ENCODE measurements at places on chromosomes 11 and 22.

DNA sequence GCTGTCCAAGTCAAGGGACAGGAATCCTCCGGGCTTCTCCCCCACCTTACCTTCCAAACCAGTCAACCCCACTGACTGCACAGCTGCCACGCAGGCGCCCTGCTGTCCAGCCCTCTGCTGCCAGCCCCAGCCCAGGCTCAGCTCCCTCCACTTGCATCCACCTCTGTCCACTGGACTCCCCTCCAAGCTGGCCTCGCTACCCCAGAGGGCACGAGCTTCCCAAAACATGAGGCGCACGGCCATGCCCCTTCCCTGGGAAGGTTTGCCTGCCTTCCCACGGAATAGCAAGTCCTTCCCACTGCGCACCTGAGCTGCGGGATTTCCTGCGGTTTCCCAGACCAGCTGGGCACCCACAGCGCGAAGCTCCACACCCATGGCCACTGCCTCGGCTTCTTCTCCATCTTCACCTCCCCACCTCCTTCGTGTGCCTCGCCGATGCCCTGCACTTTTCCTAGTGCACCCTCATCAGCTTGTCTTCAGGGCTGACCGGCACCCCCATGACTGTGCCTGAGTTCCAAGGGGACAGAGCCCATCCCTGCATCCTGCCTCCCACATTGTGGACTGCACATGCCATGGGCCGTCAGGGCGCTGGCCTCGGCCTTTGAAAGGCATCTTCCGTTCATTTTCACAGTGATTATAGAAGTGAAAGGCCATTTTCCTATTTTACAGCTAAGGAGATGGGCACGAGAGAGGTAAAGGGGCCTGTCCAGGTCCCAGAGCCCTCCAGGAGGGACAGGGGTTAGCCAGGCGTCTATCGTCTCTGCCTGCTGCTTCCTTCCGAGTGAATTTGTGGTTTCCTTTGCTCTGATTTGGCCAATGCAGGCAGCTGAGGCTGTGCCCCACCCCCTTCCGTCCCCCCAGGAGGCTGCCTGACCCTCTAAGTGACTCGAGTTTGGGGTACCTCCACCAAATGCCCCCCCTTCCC lies 16.4 kb downstream of the IFITM10 start:
- DNase-seq, result no peak

DNA sequence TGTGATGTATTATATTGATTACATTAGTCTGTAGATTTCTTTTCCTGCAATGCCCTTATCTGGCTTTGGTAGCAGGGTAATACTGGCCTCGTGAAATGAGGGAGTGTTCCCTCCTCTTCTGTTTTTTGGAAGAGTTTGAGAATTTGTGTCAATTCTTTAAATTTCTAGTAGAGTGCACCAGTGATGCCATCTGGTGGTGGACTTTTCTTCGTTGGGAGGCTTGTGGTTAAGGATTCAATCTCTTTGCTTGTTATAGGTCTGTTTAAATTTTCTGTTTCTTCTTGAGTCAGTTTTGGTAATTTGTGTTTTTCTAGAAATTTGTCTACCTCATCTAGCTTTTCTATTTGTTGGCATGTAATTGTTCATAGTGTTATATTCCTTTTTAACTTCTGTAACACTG lies 18.9 kb downstream of the SHANK3 start:
- no peak for DNase-seq

- DNase-seq, result no peak
Observed at GRCh38 chr11:120545813-120546212, 34.3 kb downstream of the GRIK4 start.

DNA sequence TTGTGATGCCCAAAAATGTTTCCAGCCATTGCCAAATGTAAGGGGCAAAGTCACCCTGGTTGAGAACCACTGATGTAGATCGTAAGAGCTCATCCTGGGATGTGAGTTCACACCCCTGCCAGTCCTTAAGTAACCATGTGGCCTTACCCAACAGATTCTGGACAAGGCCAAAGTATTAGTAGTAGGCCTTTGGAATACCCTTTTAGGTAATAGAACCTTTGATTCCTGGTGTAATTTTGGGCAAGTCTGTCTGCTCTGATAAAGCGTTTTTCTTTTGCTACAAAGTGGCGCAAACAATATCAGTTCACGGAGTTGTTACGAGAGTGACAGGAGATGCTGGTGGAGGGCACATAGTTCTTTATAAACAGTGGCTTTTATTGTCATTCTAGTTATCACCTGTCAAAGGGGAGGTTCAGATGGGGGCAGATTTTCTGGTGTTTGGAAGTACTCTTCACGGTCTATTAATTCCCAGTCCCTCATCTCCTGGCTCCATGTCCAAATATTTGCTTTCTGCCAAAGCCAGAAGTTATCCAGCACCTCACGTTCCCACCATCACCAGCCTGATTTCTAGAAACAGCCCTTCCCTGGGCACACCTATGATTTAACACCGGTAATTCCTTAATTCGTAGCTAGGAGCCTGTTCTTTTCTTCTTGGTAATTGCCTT lies 73.8 kb upstream of the CRYBB3 start:
- no peak for DNase-seq

DNA sequence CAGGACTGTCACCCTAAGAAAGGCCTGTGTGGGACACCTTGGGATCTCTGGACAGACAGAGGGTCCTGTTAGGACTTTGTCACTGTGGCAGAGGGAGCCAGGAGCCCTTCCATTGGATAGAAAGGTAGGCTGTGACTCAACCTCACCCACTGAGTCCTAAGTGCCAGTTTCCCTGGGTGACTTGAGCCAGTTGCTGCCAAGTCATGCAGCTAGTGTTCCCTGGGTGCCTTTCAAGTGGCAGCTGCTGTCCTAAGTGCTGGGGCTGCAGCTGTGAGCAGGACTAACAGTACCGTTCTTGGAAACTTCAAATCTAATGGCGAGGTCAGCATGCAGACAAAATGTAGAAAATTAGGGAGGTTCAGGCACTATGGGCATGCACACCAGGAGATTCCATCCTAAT lies 393.7 kb downstream of the TMEM135 start:
- no peak for DNase-seq

GRCh38 chr11:68445531-68446035 lies 15.0 kb upstream of the PPP6R3 start:
- no peak for DNase-seq

- no peak for DNase-seq
Observed at GRCh38 chr11:1876361-1877063, 15.2 kb downstream of the PRR33 start.

DNA sequence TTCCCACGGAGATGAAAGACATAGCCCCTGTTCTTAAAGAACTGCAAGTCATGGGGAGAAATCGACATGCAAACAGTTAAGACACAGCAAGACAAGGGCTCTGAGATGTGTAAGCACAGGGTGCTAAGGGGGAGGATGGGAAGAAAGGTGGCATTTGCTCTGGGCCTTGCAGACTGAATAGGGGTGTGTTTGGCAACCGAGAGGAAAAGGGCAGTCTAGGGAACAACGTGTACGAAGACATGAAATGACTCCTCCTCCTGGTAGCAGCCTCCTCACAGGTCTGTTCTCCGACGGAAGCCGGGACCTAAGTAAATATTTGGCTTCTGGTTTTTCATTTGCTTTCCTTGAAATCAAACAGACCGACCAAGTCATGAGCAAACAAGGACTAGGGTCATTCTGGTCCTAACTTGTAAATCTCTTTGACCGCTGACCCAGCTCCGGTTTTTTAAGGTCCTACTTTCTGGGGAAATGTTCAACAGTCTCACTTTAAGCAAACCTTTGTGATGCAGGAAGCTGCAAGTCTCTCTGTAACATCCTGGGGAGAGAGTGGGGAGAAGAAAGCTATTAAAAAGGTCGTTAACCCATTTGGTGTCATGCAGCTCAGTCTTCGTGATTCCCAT lies 19.7 kb downstream of the NNMT start:
- DNase-seq, result no peak

GRCh38 chr11:33926671-33927552 lies 35.0 kb upstream of the LMO2 start:
- DNase-seq, result no peak

DNA sequence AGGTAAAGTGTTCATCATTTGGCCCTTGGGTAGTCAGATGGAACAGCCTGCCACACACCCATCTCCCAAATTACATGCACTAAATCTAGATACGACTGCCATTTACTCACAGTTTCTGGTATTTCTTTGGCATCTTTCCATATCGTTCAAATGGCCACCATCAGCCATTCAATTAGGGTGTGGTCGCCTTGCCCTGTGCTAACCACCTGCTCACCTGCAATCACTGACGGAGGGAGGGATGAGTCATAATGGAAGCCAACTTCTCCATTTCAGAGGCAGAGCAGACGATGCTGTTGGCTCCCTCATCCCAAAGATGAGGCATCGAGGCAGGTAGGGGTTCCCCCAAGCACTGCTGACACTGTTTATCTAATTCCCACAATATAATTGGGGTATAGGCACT lies 14.6 kb downstream of the MS4A6A start:
- DNase-seq, result no peak

GRCh38 chr11:104433751-104434150 lies 269.8 kb upstream of the PDGFD start:
- DNase-seq, result no peak

GRCh38 chr11:20177136-20177535 lies 16.9 kb upstream of the DBX1 start:
- DNase-seq, result no peak

GRCh38 chr11:2798951-2799761 lies 86.4 kb downstream of the CDKN1C start:
- DNase-seq, result no peak

GRCh38 chr22:40620464-40621046 lies 16.0 kb downstream of the MRTFA start:
- no peak for DNase-seq

GRCh38 chr11:60978546-60979380 lies 7.3 kb downstream of the CD6 start:
- DNase-seq, result no peak

DNA sequence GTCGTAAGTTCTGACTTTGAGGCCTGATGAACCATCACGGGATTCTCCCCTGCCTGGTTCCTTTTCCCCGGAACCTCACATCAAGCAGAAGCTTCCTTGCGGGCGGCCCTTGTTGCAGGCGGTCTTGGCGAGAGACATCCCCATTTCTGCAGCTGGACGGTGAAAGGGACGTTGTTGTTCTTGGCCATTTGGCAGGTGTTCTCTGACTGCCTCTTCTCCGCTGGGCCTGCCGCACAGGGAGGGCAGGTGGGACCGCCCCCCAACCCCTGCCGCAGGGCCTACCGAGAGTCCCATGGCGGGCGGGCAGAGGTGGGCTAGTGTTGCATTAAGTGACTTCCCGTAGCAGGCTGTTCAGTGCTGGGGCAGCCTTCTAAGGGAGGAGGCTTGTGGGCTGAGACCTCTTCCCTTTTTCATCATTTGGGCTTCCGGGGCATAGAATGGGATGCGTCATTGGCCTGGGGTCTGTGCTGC lies 26.9 kb upstream of the GRAMD4 start:
- peak; percentile 92 for DNase-seq

GRCh38 chr11:87879118-87879517 lies 296.1 kb downstream of the RAB38 start:
- DNase-seq, result no peak

DNA sequence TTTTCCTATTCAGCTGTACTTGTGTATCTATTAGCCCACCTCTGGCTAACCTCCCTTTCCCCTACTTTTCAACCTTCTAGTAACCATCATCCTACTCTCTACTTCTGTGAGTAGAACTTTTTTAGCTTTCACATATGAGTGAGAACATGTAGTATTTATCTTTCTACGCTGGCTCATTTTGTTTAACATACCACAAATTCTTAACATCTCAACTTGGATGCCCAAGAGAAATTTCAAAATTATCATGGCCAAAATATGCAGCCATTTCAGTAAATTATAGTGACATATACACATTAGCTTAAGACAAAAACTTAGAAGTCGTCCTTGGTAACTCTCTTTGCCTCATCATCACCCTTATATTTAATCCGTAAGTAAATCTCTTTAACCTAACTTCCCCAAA lies 34.7 kb downstream of the LUZP2 start:
- no peak for DNase-seq

DNA sequence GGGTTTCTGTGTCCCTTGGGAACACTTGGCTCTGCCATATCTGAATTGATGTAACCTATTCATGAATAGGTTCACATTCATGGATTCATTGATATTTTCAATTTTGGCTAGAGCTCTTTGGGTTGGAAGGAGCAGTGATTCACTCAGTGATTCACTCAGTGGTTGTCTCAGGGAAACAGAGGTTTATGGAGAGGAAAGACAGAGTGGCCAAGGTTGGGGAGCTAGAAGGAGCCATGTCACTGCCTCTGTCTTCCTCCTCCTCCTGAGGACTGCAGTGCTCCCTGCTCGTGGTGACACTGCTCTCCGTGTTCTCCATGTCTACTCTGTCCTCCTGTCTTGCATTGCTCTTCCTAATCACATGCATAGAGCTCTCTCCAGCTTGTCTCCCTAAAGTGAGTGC lies 17.4 kb downstream of the CEP164 start:
- no peak for DNase-seq

GRCh38 chr22:24535348-24535747 lies 19.6 kb downstream of the GUCD1 start:
- no peak for DNase-seq

- DNase-seq, result no peak
Observed at GRCh38 chr11:10511181-10511621, 29.8 kb downstream of the RNF141 start.

DNA sequence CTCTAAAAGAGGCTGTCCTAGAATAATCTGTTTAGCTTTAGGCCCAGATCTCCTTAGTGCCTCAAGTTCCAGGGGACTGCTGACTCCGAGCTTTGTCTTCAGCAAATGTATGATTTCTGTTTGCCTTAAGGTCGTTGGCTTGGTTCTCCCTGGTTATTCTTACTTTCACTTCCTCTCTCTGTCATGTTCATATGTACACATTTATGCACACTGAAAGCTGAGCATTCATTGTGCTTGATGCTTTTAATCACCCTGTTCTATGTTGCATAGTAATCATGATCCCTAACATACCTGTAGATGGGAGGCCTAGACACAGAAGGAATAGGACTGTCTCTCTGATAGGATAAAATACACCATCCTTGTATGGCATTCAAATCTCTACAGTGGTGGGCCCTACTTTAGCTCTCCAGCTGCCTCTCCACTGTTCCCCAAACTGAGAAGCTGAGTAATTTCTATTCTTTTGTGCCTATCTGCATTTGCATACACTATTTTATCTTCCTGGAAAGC lies 7.2 kb downstream of the PPFIBP2 start:
- DNase-seq, result peak; percentile 47

- DNase-seq, result no peak
Observed at GRCh38 chr22:49016909-49017481, 810.7 kb downstream of the BRD1 start.

- DNase-seq, result peak; percentile 57
Observed at GRCh38 chr11:10641177-10641911, 52.2 kb downstream of the IRAG1 start.

DNA sequence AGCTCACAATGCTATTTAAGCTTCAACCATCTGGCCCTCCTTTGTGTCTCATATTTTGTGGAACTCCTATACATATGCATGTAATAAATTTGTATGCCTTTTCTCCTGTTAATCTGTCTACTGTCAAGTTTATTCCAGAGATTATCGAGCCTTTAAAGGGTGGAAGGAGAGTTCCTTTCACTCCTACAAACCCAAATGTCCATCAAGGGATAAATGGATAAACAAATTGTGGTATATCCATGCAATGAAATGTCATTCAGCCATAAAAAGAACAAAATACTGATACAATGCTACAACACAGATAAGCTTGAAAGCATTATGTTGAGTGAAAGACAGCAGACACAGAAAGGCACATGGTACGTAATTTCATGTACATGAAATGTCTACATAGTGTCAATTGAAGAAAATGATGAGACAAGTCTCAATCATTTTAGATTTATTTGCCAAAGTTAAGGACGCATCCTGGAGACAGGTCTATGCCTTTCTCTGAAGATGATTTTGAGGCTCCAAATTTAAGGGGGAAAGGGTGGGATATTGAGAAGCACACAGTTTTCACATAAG lies 17.7 kb upstream of the FEZ1 start:
- no peak for DNase-seq

GRCh38 chr11:73326929-73327811 lies 19.1 kb downstream of the ARHGEF17 start:
- DNase-seq, result no peak
